Suppressor macrophage treated with lipopolysaccharide for 1 hour (primary cell): ENCODE measurements at places on chromosomes 5 and 9.

- no peak for DNase-seq
Measured at GRCh38 chr5:157284458-157285212, 18.7 kb downstream of the CYFIP2 start.

DNA sequence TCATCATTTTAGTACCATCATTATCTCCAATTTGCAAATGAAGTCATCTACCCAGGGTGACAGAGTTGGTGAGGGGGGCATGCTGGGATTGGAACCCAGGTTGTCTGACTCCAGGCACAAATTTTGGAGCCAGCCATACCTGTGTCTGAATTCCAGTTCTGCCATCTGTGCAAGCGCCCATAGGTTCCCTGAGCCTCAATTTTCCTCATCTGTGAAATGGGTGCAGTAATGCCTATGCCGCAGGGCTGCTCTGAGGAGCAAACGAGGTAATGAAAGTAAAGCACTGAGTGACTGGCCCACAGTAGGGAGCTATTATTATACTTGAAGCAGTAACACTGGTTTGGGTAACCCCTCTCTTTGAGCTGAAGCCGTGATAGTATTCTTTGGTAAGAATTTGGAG lies 49.6 kb downstream of the SH3PXD2B start:
- no peak for DNase-seq

GRCh38 chr9:102499468-102499867 lies 495.7 kb upstream of the CYLC2 start:
- no peak for DNase-seq

DNA sequence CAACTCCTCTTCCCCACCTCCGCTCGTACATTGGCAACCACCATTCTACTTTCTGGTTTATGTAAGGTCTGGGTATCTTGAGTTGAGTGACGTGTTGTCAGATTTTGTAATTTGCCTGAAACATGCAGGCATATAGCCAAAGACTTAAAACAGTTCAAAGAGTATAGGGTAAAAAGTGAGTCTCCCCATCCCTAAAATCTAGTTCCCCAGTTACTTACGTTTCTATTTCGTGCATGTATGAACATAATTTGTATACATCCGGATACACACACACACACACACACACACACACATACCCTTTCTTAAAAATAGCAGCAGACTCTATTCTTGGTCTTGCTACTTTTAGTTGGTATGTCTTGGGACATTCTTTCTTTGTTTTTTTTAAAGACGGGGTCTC lies 915 bp downstream of the HSDL2 start:
- DNase-seq: peak; percentile 41

- DNase-seq: peak; percentile 76
Measured at GRCh38 chr5:177509381-177509951, at the start of gene DOK3. TSS of gene DOK3 (minus strand) at chr5:177509826. CDS start at chr5:177509540, 286 bp downstream.

GRCh38 chr9:14278291-14278721 lies 35.6 kb downstream of the NFIB start:
- DNase-seq: no peak

- DNase-seq: no peak
Measured at GRCh38 chr5:177065491-177065890, 21.2 kb upstream of the FGFR4 start.

- DNase-seq: no peak
Measured at GRCh38 chr5:96835791-96836191, 28.0 kb upstream of the ERAP1 start.

- no peak for DNase-seq
Measured at GRCh38 chr5:162299793-162300192, 232.2 kb downstream of the GABRG2 start.

GRCh38 chr5:31478901-31479300 lies 53.0 kb downstream of the DROSHA start:
- peak; percentile 20 for DNase-seq

- no peak for DNase-seq
Measured at GRCh38 chr5:17951392-17952169, 317.3 kb downstream of the TAF11L14 start.

DNA sequence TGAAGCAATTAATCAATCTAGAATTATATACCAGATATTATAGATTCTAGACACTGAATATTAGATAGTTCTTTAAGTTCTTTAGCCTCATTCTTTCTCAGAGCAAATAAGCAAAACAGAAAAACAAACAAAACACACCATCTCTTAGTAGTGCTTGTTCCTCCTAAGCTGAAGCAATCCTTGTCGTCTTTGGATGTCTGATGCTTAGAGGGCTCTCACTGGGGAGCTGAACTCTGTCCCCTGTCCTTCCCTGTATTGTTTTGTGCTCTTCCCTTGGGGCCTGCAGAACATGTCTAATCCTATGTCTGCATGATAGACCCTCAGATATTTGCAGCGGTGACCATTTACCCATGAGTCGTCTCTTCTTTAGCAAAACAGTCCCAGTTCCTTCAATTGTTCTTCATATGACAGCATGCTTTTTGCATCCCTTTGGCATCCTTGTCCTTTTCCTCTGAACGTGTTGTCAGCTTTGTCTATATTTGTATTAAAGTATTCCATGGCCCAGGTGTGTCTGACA lies 114.3 kb downstream of the ARHGEF28 start:
- no peak for DNase-seq

DNA sequence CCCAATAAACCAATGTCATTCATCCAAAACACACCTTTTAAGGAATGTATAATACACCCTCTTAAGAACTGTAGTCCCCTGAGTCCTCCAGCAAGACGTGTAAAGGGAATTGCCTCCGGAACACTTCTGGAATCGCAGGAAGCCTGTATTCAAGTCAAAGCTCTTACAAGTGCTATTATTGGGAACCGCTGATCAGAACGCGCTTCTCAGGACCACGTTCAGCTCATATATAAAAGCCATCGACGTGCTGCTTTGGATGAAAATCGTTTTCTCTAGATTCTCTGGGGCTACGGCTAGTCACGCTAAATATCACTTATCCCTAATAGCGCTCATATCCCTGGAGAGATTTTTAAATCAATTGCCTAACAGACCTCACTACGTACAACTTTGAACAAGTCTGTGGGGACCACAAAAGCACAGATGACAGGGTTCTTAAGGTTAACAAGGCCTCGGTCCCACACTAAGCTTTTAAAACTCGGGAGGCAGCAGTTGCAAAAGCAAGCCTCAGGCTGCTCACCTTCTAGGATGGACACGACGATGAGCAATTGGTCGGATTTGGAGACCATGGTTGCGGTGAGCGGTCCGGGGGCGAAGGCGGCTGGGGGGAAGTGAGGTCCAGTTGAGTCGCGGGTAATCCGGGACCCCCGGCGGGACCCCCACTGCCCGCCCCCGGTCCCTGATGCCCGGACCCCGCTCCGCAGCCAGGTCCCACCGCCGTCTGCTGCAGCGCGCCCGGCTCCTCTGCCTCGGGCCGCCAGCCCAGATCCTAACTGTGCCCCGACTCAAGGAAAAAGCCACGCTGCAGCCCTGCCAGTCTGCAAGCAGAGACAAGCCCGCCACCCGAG lies 548 bp downstream of the CEP120 start:
- DNase-seq: no peak

DNA sequence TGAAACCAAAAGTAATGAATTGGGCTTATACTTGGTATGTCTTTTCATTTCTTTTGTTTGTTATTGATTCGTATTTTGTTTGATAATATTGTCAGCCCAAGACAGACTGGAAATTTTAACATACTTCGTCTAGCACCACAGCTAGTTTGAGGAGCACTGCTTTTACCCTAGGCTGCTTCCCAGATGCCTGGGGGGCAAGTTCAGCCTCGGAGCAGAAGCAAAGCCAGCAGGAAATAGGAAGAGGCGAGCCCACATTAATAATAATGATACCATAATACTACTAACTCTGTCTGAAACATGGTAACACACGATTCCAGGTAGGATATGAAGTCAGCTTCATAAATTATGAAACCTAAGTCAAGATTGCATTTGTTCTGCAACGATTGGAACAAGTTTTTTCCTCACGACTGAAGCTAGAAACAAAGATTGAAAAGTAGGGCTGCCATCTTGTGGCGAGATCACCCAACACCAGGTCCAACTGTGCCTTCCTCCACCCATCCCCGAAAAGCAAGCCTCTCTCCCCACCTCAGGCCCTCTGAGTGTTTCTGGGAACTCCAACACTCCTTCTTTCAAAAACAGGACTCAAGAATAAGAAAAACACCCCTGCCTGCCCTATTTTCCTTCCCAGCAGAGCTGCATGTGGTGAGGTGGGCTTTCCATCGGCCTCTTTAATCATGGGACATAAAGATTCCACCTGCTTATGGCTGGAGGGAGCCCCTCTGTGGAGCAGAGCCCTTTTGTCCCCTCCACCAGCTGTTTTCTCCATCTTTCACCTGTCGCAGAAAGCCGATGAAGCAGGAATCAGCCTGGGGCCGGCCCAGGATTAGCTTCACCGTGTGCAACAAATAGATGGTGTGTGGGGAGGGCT lies 236.4 kb downstream of the CAAP1 start:
- DNase-seq: no peak

GRCh38 chr5:60835554-60835953 lies 8.5 kb downstream of the ELOVL7 start:
- no peak for DNase-seq

- no peak for DNase-seq
Measured at GRCh38 chr9:133614678-133615077, 5.5 kb upstream of the FAM163B start.

DNA sequence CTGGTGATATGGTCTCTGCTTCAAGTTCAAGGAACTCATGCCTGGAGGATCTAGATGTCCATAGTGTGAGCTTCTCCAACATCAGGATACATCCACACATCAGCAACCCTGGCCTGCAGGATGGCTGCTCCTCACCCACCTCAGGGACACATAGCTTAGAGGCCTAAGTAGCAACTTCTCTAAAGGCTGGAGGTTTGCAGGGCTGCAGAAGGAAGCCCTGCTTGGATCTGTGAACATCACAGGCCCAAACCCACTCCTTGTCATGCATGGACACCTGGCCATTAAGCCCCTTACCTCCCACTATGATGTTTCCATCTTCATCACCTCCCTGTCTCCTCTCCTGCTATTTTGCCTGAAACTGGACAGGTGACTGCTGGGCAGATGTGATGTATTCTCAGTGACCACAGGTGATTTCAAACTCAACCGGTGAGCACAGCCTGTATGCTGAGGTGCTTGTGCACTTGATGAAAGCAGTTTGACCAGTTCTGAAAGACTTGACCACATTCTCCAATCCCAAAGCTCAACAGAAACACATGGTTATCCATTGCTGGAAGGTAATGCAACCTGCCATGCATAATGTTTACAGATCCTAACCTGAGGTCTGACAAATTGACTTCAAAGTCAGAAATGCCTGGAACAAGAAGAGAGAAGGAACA lies 205.2 kb downstream of the FSTL4 start:
- no peak for DNase-seq

DNA sequence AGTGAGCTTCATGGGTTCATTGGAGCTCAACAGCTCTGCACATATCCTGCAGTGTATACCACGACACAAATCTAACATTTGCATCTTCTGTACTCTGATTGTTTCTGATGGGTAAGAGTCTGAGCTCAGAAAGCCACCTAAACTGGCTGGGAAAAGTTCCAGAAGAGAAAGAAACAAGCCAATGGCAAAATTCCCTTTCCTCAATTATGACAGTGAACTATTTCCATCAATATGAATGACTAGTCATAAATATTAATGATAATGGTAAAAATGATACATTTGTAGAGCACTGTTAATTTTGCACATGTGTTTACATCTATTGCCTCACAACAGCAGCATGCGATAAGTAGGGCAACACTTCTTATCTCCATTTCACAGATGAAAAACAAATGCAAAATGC lies 1101.6 kb upstream of the DMAC1 start:
- DNase-seq: no peak

- no peak for DNase-seq
Measured at GRCh38 chr5:40121236-40121635, 558.5 kb upstream of the PTGER4 start.
